ENCODE measurements at places on chromosomes 3 and 15.

GRCh38 chr3:142907996-142908395 is 19.1 kb upstream of the PCOLCE2 start:
- DNase-seq, result no peak

DNA sequence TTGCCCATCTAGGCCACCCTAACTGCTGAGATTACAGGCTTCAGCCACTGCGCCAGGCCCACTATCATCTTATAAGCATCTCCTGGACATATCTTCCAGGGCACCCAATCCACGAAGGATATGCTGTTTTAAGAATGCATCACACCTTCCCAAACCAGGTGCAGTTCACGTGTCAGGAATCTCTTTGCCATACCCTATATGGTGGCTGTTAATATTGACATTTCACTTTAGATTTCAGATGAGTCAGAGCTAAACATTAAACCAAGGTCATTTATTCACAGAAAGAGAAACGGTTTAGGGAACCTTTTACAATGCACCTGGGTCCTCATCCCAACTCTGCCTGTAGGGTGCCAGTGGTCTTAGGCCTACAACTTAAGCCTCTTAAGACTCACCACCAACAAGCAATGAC is 85.7 kb downstream of the TBL1XR1 start:
- DNase-seq, result no peak

DNA sequence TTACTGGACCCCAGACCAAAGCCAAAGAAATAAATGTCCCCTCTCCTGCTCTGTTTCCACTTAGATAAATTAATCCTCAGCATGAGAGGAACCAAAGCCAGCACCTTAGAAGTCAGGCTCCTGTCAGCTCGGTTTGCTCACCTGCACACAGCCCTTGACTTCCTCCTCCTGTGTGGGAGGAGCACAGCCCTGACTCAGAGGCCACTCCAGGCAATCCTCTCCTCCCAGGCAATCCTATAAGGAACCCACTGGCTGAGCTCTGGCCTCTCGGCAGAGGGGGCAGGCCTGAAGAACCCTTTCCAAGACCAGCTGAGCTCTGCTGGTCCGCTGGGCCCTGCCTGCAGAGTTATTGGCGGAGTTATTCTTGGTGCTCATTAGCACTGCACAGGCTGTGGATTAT is 30.8 kb downstream of the LIPC start:
- DNase-seq, result no peak

- peak; percentile 28 for DNase-seq
These were observed 91.3 kb downstream of the UACA start for GRCh38 chr15:70672081-70672480.

- DNase-seq, result no peak
These were observed 62.9 kb downstream of the CD200 start for GRCh38 chr3:112395896-112396290.

- DNase-seq, result no peak
These were observed 14.7 kb downstream of the UQCC5 start for GRCh38 chr3:52551118-52551517.

- peak; percentile 78 for DNase-seq
These were observed 16.0 kb downstream of the TNK2 start for GRCh38 chr3:195892105-195893043.

- DNase-seq, result no peak
These were observed 332.0 kb downstream of the FHIT start for GRCh38 chr3:60919296-60919695.

GRCh38 chr3:134333522-134334181 is 40.6 kb downstream of the AMOTL2 start:
- DNase-seq, result peak; percentile 91

- DNase-seq, result peak; percentile 54
These were observed 20.3 kb upstream of the ABTB1 start for GRCh38 chr3:127652246-127652995.

DNA sequence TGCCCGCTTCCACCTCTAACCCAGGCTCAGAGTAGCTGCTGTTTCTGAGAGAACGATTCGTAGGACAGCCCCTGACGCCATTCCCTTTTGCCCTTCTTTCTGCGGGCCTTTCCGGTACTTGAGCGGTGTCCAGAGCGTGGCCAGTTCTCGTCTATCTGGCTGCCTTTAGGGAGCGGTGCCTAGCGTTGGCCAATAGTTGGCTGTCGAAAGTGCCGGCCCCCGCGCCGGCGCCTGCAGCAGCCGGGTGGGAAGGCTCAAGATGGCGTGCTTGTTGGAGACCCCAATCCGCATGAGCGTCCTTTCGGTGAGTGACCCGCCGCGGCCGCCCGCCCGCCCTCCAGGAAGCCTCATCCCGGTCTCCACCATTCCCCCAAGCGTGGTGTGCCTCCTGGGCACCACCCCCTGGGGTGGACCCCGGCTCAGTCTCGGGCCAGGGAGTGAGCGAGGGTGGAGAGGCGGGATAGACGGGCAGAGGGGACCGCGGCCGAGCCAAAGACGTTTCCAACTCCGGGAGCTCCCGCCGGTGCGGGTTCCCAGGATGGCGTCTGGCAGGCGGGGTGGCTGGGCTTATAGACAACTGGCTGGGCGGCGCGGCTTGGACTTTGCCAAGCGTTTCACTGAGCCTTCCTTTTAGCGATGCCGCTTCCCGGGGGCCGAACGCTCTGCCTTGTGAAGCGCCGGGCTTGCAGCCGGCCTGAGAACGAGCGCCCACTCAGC is at the start of gene ARMC8:
ARMC8 (plus strand) TSS at position 6 of the 717 bp plus-strand sequence; CDS start at position 260, 254 bp downstream.
- peak; percentile 46 for DNase-seq

DNA sequence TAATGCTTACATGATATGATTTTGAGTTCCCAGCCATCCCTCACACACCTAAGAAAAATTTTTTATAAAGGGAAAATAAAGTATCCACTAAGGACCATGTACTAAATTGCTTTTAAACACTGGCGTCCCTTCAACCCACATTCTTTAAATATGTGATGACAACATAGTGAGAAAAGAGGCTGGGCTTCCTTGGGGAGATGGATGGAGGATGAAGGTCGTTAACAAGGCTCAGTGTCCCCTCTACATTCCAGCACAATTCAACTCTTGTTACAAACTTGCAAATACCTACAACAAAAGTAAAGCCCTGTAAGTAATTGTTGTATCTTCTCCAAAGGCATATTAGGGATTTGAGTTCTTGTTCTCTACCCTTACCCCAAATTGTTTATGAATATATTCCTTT is 87.2 kb upstream of the SLC4A7 start:
- peak; percentile 33 for DNase-seq

DNA sequence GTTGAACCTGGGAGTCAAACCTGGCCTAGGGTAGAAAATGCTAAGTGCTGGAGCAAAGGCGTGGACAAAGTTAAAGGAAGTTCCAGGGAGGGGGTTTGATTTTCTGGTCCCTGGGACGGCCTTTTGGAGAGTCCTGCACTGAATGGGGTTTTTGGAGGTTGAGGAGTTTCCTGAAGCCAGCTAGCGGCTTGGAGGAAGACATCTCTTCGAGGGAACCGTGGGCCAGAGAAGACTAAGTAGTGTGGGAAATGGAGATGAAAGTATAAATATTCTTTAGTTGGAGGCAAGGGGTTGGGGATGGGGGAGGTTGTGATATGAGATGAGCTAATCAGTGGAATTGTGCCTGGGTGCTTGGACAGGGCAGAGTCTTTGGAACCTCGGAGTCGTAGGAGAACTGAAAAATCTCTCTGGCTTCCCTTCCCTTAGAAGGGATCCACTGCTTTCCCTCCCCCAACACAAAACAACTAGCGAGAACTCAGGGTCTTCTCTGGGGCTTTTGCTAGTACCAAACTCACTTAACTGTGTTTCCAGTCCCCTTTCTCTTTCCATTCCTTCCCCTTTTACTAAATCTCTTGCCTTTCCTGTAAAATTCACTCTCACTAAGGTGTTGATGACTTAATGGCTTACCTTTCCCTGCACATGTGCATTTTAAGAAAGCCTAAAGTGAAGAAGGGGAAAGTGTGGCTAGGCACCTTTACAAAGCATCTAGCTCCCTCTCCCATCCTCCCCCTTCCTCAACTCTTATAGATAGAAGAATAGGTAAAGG is 1.0 kb downstream of the LPP start:
- no peak for DNase-seq

- peak; percentile 75 for DNase-seq
These were observed 16.7 kb downstream of the DCBLD2 start for GRCh38 chr3:98884675-98885371.

GRCh38 chr3:77329116-77329515 is 289.2 kb downstream of the ROBO2 start:
- DNase-seq, result no peak

DNA sequence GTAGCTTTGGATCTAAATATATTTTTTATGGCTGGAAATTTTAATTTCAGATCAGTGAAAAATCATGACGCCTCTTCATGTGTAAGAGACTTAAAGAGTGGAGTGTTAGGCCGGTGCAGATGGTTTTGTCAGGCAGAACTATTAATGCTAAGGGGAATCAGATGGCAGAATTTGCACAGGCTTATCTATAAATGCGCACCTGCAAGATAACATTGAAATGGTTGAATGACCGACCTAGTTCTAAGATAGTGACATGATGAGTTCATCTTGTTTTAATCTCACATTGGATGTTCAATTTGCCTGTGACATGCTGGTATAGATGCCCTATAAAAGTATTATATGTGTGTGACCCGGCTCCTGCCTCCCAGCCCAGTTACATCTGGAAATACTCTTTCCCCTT is 340.6 kb downstream of the FEZF2 start:
- no peak for DNase-seq

- no peak for DNase-seq
These were observed 4.9 kb upstream of the ALAS1 start for GRCh38 chr3:52193065-52193464.

GRCh38 chr3:12944849-12945248 is 103.5 kb upstream of the RPL32 start:
- DNase-seq, result no peak

Data from fibroblast of skin of right biceps (primary cell).